ENCODE measurements at places on chromosomes 2 and 18.
A peak's percentile ranks its signal among the peaks of the same experiment; 100 is the strongest.

DNA sequence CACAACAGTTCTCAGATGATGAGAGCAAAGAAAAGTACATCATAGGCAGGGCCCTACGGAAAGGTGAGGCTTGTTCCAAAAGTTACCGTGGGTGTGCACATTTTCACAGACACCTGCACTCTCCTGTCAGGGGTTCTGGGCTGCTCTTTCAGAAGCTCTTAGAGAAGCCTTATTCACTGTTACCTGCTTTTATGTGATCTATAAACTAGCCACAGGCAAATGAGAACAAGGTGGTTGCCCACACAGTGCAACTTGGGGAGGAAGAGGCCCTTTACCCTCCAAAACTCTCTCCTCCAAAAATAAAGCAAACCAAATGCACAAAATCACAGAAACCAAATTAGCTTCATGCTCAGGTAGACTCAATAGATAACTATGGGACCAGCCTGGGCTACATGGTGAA is 11.1 kb upstream of the CUL3 start:
- no peak for DNase-seq

GRCh38 chr18:7548721-7549120 is 18.4 kb upstream of the PTPRM start:
- DNase-seq: no peak

GRCh38 chr2:125837128-125837527 is 818.8 kb upstream of the GYPC start:
- no peak for DNase-seq

DNA sequence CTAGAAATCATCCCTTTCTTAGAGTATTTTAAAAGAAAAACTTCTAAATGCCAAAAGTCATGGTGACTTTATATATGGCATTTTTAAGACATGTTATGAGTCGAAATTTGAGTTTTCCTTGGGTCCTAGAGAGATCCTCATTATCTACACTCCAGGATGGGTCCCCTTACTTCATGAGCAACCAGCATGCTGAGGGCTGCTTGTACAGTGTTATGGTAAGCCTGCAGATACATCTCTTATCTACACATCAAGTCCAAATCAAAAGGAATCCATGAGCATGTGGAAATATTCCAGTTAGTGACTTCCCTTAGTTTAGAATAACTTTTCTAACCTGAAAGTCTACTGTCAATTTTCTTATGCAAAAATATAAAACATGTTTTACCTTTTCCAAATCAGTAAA is 58.7 kb downstream of the SLC66A3 start:
- no peak for DNase-seq

DNA sequence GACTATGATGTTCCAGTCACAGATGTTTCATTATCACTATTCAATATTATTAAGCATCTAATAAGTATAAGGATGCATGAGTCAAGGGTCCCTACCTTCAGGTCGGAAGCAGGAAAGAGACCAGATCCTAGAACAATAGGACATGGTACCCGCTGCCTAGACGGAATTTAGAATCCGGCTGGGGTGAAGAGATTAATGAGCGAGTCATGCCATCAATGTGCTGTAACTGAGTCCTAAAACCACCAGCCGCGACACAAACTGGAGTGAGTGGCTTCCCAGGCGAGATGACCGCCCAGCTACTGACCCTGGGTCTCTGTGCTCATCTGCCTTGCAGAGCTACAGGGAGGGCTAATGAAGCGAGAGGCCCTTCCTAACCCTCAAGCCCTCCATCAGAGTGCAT is 73.6 kb downstream of the DNMT3A start:
- no peak for DNase-seq

- DNase-seq: no peak
Measured at GRCh38 chr18:13278062-13278630, 59.6 kb downstream of the LDLRAD4 start.

GRCh38 chr18:23217781-23218180 is 82.5 kb downstream of the CABLES1 start:
- DNase-seq: no peak

DNA sequence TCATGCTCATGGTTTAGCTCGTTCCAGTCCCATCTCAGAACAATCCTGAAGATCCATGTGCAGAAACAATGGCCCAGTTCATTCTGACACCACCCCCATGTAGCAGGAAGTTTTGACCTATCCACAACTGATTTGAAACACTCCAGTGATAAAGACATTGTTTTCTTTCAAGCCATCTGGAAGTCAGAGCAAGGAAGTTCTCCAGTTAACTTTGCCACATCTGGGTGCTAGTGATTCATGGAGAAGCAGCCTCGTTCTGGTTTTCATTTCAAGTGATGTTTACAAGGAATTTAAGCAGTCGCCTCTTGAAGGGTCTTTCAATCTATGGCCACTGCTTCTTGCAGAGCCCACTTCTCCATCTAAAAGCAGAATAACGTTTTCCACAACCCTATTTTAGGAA is 36.6 kb upstream of the TWIST2 start:
- DNase-seq: no peak

DNA sequence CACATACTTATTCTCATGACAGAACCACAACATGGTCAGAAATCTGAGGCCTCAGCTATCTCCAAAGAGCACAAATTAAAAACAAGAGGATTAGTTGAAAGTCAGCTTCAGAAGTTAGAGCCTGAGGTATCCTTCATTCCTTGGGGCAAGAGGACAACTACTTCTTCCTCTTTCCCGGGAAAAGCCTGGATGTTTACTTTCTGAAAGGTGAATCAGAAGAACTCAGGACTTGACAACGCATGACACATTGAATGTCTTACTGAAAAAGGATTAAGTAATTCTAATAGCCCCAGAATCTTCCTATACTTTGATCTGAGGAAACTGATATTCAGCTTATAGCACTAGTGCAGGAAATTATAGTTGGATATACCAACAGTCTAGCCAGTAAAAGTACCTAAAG is 573.2 kb downstream of the METTL4 start:
- DNase-seq: no peak

- DNase-seq: no peak
Measured at GRCh38 chr2:2572393-2573204, 241.5 kb upstream of the MYT1L start.

GRCh38 chr18:25284281-25284680 is 67.7 kb downstream of the ZNF521 start:
- DNase-seq: no peak

DNA sequence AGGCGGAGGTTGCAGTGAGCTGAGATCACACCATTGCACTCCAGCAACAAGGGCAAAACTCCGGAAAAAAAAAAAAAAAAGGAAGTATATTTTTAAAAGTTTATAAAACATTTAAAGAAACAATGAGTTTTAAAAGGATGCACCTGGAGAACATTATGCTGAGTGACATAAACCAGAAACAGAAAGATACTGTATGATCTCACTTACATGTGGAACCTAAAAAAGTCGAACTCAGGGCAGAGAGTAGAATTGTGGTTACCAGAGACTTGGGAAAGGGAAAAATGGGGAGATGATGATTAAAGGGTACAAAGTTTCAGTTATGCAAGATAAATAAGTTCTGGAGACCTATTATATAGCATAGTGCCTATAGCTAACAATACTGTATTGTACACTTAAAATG is 52.8 kb upstream of the RTN4 start:
- no peak for DNase-seq

DNA sequence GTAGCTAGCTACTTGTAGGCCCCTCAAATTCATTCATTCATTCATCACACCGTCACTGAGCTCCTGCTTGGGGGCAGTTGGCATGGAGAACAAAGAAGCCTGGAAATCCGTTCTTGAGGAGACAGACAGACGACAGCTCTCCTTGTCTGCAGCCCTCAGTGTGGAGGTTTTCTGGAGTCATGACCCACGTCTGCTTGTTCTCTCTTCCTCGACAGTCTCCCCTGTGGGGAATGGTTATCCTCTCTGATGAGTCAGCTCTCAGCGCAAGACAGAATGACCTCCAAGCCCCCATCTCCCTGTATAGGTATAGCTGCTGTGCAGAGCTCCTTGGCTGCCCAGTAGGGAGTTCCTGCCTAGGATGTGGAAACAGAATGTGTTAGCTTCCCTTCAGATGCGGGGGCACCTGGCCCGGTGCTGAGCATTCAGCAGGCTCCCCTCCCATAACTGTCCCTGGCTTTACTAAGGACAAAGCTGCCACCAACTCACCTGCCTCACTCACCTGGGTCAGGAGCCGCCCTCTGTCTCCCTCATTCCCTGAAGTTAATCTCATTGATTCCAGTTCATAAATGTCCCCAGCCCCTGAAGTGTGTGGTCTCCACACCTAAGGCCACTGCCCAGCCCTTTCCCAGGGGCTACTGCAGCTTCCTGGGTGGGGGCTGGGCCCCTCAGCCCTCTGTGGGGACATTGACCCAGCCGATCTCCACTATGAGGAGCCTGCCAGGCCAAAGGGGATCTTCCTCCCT is 124.7 kb downstream of the ACKR3 start:
- no peak for DNase-seq

GRCh38 chr18:60739212-60739611 is 366.6 kb upstream of the MC4R start:
- no peak for DNase-seq

GRCh38 chr18:56391931-56392590 is 246.3 kb downstream of the TXNL1 start:
- DNase-seq: no peak

GRCh38 chr18:26468931-26469340 is 79.4 kb downstream of the KCTD1 start:
- no peak for DNase-seq

- no peak for DNase-seq
Measured at GRCh38 chr18:48123941-48124340, 193.5 kb upstream of the SMAD2 start.

GRCh38 chr2:133146893-133147292 is 421.4 kb downstream of the NCKAP5 start:
- no peak for DNase-seq

- DNase-seq: no peak
Measured at GRCh38 chr18:24126155-24126961, 12.5 kb upstream of the CABYR start.

DNA sequence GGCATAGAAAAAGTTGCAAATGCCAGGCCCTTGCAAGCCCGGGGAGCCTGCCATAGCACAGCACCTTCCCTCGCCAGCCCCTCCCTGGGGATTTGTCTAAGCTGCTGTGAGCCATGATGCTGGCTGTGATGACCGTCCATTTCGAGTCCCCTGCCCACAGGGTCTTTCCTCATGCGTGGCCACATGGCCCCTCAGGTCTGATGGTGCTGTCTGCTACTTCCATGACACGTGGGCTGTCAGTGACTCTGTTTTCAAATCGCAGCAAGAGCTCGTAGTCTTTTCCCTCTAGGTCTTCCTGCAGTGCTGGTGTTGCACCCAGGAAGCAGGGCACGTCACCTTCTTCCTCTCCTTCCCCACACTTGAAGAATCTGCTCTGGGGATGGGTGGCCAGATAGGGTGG is 15.5 kb upstream of the GNAL start:
- DNase-seq: no peak

DNA sequence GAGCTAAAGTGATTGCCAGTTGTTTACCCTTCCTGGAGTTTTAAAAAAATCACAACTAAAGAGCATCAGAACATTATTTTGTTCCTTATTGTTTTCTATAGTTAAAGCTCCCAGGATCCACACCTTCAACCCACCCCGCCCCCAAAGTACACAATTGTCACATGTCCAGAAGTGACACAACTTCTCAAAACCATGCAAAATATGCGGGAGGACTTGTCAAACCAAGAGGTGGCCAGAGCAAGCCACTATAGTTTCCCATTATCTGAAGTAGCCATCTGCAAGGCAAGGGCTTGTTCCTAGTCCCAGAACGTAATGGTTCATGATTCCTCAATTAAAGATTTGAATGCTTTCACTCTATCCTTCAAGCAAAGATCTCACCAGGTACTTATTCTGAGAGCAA is 9.9 kb upstream of the INO80C start:
- DNase-seq: no peak

DNA sequence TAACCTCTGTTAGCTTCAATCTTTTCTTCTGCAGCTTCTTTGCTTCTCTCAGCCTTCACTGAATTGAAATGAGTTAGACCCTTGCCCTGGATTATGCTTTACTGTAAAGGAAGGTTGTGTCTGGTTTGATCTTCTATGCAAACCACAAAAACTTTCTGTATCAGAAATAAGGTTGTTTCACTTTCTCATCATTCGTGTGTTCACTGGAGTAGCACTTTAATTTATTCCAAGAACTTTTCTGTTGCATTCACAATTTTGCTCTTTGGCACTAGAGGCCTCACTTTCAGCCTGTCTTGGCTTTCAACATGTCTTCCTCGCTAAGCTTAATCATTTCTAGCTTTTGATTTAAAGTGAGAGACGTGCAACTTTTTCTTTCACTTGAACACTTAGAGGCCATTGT is 365.3 kb downstream of the TDRD15 start:
- no peak for DNase-seq

- no peak for DNase-seq
Measured at GRCh38 chr2:157849591-157849990, 26.5 kb downstream of the ACVR1 start.

DNA sequence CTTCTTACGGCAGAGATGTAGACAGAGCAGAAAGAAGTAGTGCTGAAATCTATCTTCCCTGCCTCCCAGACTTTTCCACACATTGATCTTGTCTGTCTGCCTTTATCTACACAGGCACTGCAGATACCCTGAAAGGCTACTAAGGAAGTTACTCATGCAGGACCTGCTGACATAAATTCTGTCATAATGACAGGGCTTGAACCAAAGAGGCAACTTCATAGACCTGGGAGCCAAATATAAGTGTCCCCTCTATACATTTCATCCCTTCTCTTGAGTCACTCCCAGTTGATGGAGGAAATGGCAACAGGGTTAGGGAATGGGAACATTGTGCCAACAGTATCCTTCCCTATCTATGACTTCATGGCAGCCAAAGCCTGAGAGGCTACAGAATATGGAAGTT is 157.5 kb downstream of the TNS1 start:
- no peak for DNase-seq

GRCh38 chr2:217434180-217434975 is 568.4 kb downstream of the TNS1 start:
- peak; percentile 96 for DNase-seq

DNA sequence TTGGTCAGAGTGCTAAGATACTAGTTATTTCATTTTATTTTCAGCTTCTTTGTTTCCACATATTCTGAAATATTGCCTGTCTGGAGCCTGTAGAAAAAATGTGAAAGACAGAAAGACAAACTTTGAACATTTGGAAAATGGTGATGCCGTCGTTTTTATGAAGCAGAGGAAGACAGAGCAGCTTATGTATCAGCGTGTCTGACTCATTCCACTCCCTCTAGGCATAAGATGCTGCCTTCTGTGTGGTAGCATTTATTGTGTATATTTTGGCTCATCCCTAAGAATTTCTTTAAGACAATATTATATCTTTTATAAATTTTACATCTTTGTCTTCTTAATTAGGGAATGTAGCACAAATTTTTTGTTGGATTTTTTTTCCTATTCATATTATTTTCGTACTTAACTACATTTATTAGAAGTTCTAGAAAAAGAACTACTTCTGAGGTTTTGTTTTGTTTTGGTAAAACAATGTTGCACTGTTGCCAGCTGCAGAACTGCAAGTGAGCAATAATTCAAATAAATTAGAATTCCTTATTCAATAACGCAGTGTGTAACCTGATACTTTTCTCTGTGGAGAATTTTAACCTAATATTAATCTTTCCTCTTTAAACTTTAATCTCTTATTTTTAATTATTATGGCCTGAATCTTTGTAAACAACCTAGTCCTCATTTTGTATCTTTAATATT is 300.4 kb downstream of the ZNF407 start:
- no peak for DNase-seq

All from femur (tissue), 1 donor.